ENCODE measurements at places on chromosomes 1 and 21.

- DNase-seq: peak; percentile 30
Observed at GRCh38 chr1:174407665-174408064, 40.1 kb upstream of the GPR52 start.

DNA sequence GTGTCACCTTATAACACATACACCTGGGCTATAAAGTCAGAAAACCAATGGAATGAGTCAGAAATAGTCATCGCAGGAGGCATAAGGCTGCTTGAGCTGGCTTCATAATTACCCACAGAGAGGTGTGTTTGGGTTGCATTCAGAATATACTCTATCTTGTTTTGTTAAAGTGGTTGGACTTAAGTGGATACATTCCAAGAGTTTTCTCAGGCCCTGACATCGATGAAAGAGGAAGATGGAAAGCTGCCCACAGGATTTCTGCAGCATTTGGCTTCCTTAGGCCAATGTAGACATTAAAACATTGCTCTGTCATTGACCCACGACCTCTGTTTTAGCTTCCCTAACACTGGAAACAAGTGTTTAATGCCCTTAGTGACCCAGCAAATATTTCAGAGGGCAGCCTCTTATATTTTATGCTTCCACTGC lies 18.6 kb upstream of the BCL10 start:
- peak; percentile 49 for DNase-seq

- DNase-seq: peak; percentile 36
Observed at GRCh38 chr1:162011337-162012012, 12.2 kb downstream of the OLFML2B start.

- peak; percentile 61 for DNase-seq
Observed at GRCh38 chr1:172727956-172728603, 69.2 kb downstream of the FASLG start.

DNA sequence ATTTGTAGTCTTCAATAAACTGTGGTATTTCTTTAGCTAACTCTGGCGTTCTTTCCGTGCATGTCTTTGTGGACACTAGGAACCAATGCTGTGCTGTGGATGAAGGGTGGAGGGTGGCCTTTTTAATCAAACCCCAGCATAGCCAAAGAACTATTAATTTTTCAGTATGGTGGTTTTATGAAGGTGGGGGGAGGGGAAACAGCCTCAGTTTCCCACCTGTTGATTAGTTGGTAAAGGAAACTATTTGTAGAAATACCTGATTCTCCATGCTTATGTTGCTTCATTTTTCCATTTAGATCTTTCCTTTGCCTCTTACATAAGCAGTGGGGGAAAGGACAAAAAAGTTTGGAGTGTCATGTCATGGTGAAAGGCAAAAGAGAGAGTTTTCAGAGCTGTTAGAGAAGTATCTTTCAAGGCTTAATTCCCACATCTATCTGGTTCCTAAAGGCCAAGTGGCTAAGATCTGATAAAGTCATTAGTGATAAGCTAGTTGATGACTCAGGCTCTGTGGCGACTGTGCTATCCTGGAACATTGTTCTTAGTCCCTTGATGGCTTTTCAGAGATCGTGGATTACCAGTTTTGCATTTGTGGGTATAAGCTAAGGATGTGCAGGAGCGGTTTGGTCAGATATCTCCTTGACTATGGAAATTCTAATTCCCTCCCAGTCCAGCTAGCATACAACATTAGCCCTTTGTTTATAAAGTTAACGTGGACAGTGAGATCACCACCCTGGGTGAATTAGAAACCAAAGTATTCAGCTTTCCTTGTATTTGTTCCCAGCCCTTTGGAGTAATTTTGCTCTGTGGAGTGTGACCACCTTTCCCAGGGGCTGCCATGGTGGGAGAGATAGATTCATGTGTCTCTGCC lies 8.7 kb upstream of the HAX1 start:
- DNase-seq: no peak

DNA sequence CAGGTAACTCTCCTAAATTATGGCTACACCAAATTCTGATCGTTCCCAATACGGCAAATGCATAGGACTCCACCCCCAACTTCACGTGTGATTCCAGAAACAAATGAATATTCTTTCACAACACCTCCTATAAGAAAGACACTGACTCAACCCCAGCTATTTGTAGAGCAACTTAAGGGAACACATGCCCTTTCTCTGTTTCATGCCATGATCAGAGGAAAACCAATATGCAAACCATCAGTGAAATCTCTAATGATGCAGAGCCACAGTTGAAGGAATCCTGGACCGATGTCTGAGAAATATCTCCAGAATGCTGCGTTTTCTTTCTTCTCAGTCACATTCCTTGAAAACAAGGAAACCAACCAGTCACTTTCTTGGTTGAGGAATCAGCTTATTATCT lies 164.2 kb upstream of the PTBP2 start:
- peak; percentile 46 for DNase-seq

- no peak for DNase-seq
Observed at GRCh38 chr1:27152004-27152828, 2.7 kb downstream of the SLC9A1 start.

DNA sequence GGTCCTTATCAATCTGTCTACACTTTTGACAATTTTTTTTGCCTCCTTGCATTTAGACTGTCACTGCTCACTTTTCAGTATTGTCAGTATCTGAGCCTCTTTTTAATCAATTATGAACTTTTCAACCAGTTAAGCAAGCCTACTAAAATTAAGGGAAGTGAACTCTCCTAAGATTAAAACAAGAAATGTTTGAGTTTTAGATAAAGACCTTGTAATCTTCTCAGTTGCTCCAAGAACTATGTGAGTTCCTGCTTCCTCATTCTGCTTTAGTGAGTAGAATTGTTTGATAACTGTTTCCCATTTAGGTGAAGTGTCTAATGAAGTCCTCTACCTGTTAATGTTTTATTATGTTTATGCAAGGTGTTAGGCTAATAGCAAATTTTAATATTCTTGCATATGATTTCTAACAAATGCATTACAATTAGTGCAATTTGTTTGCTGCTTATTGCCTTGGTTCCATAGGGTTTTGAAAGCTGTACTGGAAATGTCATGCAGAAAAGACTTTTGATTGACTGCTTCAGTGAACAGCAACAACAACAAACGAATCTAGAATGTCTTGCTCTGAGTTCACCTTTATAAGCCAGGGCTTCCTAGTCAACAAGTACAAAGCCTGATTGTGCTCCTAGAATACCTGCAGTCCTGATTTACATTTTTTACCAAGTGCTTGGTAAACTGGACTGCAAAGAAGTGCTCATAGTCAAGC lies 40.9 kb downstream of the PLA2G4A start:
- no peak for DNase-seq

- DNase-seq: peak; percentile 11
Observed at GRCh38 chr1:50531027-50531426, 107.8 kb upstream of the DMRTA2 start.

DNA sequence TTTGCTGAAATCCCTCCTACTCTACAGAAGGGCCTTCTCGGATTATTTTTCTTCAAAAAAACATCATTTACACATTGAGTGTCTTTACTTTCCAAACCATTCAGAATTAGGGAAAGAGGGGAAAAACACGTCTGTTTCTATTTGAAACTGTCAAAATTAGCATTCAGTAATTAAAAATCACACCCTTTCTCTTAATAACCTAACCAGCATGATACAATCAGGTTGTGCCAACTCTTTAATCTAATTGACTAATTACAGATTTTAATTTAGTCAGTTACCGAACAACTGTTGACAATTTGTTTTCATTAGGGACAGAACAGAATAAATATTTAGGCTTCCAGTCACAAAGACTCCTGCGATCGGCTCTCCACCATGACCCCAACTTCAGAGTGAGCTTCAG lies 18.8 kb downstream of the SSBP3 start:
- DNase-seq: no peak

DNA sequence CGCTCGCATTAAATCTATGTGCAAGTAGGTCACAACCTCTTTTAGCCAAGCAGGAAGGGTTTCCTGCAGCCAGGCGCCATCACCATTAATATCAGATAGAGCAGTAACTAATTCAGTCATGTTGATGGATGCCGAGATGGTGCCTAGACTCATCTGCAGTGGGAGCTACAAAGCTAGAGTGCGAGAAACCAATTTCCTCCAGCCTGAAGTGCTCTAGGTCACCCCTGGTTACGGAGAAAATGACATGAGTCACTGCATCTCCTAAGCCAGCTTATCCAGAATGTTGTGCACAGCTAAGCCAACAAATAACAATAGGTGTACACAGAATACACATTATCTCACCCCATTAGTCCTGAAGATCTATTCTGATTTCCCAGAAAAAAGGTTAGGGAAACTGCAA lies 36.0 kb downstream of the OVAAL start:
- no peak for DNase-seq

DNA sequence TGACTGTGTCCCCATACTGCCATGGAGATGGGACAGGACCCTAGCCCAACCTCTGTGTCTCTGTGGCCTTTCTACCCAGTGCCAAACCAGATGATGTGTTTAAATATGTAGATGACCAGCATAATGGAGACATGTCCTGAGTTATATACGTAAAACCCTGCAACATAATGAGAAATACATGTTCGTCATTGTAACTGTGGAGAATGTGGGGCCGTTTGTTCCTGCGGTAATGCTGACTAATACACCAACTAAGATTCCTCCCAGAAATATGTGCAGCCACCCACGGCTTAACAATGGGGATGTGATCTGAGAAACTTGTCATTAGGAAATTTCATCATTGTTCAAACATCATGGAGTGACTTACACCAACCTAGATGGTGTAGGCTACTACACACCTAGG lies 71.7 kb upstream of the SIM2 start:
- peak; percentile 88 for DNase-seq

- no peak for DNase-seq
Observed at GRCh38 chr1:207493212-207493611, 2.7 kb upstream of the CR1 start.

DNA sequence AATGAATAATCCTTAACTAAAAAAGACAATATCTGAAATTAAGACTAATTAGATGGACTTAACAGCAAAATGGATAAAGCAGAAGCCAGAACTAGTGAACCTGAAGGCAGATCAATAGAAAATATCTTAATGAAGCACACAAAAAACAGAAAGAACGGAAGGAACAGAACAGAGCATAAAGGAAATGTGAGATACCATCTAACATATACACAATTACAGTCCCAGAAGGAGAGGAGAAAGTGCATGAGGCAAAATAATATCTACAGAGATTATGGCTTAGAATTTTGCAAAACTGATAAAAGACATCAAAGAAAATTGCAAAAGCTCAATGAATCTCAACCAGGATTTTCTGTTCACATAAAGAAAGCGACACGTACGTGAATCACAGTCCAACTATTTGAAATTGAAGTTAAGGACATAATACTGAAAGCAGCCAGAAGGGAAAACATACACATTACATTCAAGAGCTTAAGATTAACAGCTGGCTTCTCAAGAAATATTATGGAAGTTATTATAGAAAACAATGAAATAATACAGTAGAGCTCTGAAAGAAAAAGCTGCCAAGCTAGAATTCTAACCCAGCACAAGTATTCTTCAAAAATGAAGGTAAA lies 182.0 kb downstream of the CDC42BPA start:
- no peak for DNase-seq

GRCh38 chr1:1343811-1344421 lies 5.3 kb downstream of the DVL1 start:
- no peak for DNase-seq

- peak; percentile 81 for DNase-seq
Observed at GRCh38 chr1:230825761-230826160, 42.6 kb downstream of the C1orf198 start.

- no peak for DNase-seq
Observed at GRCh38 chr1:51345300-51345687, 14.9 kb upstream of the TTC39A start.

GRCh38 chr1:15764269-15764764 lies 5.7 kb downstream of the FBLIM1 start:
- DNase-seq: no peak

DNA sequence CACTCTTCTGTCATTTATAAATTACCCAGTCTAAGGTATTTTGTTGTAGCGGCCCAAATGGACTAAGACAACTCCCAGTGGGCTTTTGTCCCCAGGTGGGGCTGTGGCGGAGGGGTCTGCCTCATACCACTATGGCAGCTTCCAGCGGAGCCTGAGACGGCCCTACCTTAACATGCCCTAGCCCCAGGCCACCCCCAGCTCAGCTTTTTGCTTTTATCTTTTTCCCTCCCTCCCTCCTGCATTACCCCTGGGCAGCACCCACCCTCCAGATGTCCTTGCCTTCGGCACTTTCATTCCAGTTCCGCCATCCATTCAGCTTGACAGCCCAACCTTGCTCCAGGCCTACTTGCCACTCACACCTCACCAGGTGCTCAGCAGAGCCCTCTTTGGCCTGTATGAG lies 307.3 kb downstream of the PTPRU start:
- DNase-seq: no peak

GRCh38 chr1:181296180-181296579 lies 187.1 kb upstream of the CACNA1E start:
- DNase-seq: no peak

DNA sequence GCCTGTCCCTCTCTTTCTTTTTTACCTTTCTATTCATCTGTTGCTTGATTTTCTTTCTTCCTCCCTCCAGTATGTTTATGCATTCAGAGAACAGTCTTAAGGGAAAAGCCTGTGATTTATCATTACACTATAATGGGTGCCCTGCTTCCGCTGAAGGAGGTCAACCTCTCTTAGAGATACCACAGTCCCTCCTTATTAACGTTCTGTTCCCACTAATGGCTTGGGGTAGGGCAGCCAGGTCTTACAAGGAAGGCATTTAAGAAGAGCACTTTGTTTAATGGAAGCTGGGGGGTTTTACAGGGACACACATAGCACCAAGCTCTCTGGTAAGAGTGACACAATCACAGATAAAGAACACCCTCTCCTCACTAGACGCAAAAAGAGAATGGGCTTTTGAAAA lies 523.5 kb downstream of the NUF2 start:
- DNase-seq: no peak

DNA sequence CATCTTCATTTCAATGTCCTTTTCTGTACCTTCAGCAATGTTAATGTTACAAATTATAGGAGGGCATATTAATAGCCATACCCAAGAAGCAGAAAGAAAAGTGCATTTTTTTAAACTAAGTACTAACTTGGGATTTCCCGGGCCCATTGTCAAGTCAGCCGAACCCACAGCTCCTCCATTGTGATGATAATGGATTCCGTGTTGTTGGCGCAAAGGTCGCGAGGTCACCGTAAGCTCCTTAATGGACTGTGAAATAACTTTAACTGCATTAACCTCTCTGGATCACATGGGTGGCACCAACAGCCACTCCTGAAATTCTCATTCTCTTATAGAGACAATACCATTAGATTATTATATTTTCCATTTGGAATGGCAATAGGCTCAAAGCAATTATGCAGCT lies 250.6 kb upstream of the RRP15 start:
- DNase-seq: no peak

DNA sequence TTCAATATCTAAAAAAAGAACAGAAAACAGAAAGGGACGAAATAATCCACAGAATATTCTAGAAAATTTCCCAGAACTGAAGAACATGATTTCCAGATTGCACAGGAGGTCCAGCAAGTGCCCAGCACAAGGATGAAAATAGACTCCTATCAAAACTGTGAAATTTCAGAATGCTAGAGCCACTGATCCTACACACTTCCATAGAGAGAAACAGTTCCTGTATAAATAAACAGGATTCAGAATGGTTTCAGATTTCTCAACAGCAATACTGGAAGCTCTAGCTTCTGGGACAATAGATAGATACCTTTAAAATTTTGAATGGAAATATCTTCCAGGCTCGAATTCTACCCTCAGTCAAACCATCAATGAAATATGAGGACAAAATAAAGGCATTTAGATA lies 4.6 kb downstream of the TARBP1 start:
- DNase-seq: no peak

Measured in fibroblast of mammary gland (primary cell).